ENCODE measurements at places on chromosomes 3 and 15.

GRCh38 chr3:177836671-177837070, 639.4 kb upstream of the TBL1XR1 start:
- no peak for DNase-seq

DNA sequence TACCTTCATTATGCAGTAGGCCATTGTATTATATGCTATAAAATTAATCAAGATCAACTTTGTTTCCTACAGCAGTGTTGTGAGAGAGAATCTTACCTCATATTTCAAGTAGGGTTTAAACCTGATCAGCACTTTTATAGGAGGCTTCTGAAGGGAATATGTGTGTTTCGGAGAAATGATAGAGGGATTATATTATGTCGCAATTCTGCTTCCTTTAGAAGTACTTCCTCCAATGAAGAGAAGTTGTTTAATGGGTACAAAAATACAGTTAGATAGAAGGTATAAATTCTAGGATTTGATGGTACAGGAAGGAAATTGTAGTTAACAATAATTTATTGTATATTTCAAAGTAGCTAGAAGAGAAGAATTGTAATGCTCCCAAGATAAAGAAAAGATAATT, 54.9 kb downstream of the NSUN3 start:
- no peak for DNase-seq

- no peak for DNase-seq
These were observed 54.8 kb upstream of the ATP2C1 start for GRCh38 chr3:130838898-130839600.

- DNase-seq: no peak
These were observed 85.7 kb downstream of the CRYGS start for GRCh38 chr3:186458306-186459107.

DNA sequence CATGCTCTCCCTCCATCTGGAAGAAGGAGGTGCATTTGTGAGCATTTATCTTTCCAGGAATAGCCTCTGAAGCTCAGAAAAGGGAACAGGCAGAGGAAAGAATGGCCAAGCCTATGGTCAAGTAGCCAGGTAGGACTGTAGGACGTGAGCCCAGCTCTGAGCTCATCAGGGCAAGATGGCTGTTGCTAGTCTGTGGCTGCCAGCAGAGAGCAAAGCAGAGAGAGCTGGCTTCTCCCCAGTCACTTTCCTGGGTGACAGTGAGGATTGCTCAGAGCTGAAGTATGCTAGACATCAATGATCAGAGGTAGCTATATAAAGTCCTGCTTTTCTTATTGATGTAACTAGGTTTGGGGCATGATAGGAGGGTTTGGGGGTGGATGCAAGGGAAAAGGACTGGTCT, 146.1 kb upstream of the SLC24A5 start:
- DNase-seq: no peak

GRCh38 chr3:77096966-77097890, 57.3 kb downstream of the ROBO2 start:
- no peak for DNase-seq

- no peak for DNase-seq
These were observed 26.3 kb upstream of the PRR23E start for GRCh38 chr3:127166501-127167065.

DNA sequence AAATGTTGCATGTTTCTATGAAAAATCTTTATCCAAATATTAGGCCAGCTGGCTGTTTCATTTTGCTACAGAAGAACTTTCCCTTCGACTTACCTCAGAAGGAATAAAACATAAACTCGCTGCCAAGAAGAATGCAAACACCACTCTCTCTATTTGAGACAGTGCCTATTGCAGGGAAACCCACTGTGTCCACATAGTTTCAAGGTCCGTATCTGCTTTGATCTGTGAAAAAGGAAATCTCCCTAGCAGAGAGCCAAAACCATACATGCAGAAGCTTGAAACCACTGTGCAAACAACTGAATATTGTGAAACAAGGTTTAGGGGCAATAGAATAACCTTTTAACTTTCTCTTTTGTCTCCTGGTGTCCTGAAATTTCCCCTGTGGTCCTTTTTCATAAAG, 35.0 kb upstream of the CAPN7 start:
- no peak for DNase-seq

GRCh38 chr3:64783200-64783599, 95.4 kb upstream of the ADAMTS9 start:
- no peak for DNase-seq

GRCh38 chr3:137035631-137036030, 77.8 kb downstream of the IL20RB start:
- DNase-seq: no peak

GRCh38 chr15:87877114-87877810, 379.3 kb downstream of the NTRK3 start:
- no peak for DNase-seq

- no peak for DNase-seq
These were observed 120.8 kb downstream of the SLCO3A1 start for GRCh38 chr15:91974321-91974720.

- DNase-seq: no peak
These were observed 598 bp upstream of the SFMBT1 start for GRCh38 chr3:53046171-53047170.

DNA sequence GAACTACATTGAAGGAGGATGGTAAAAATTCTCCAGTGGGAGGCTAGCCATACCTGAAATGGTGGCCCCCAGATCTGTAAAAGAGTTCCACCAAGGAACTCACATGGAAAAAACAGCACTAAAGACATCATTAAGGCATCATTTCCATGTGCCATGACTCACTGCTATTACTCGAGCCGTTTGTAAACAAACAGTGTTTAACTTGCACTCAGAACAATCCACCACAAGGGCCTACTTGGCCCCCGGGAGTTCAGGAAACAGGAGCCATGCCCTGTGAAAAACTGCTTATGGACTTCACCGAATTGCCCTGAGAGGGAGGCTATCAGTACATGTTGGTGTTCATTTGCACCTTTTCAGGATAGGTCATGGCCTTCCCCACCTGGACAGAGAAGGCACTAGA, 18.2 kb downstream of the CCR4 start:
- no peak for DNase-seq

- no peak for DNase-seq
These were observed 55.8 kb upstream of the ACAD9 start for GRCh38 chr3:128823631-128824030.

DNA sequence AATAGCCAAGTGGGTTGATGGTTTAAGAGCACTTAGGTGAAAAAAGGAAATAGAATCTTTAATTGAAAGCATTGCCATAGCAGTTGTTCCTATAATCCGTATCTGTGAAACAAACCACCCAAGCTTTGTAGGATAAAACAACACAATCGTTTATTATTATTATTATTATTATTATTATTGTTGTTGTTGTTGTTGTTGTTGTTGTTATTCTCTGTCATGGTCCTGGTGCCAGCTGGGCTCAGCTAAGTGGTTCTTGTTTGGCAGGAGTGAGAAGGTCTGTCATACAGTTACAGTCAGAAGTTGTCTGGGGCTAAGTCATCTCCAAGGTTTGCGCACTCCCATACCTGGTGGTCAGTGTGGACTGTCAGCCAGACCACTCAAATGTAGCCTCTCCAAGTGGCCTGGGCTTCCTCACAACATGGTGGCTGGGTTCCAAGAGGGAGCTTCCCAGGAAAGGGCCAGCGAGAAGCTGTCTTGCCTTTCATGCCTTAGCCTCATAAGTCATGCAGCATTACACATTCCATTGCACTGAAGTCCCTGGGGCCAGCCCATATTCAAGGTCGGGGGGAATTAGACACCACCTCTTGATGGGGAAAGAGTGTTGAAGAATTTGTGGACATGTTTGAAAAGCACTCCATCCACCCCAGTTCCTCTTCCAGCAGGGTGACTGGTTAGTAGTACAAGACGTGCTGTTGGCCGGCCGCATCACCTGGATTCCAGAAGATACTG, 54.3 kb upstream of the FGD5 start:
- no peak for DNase-seq

- DNase-seq: no peak
These were observed 14.7 kb upstream of the SYN2 start for GRCh38 chr3:11989383-11990038.

GRCh38 chr3:197082871-197083270, 53.3 kb upstream of the MELTF start:
- no peak for DNase-seq

DNA sequence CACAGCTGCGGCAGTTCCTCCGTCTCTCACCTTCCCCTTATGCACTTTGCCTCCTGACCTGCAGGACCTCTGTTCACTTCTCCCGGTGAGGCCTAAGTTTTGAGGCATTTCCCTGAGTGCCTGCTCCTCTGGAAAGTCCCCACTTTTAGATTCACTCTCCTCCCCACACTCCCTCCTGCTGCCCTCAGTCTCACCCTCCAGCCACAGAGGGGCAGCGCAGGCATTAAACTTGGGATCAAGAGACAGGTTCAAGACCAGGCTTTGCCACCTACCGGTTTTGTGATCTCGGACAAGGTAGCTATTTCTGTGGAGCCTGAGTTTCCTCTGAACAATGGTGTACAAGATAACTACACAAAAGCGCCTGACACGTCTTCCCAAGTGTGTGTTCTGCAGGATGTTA, 19.4 kb downstream of the SLC6A11 start:
- DNase-seq: no peak

DNA sequence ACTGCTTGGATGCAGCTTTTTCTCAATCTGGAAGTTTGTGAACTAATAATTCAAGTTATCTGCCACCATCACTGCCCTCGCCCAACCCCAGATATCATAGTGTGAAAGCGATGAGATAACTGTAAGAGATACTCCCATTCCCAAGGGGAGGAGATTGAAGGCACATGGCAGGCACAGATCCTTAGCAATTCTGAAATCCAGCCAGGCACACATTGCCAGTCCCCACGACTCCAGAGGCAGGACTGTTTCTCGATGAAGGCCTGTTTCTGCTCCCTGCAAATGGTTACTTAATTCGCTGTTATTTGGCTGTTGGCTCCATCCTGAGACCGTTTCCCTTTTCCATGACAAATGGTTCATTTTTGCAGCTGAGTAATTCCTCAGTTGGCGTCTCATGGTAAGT, 63.2 kb upstream of the NEDD4 start:
- no peak for DNase-seq

- no peak for DNase-seq
These were observed 28.5 kb downstream of the NR2F2 start for GRCh38 chr15:96358821-96359615.

GRCh38 chr3:121995161-121996137, 26.6 kb downstream of the ILDR1 start:
- DNase-seq: no peak

Data from stimulated activated CD4-positive, alpha-beta T cell treated with anti-CD3 and anti-CD28 coated beads, Interleukin-12 subunit alpha, Interleukin-12 subunit beta, amount 100 ng/mL, for 48 hours (primary cell).